ENCODE measurements at places on chromosomes 2 and 18.

- no peak for DNase-seq
Observed at GRCh38 chr2:158542577-158542976, 85.8 kb downstream of the PKP4 start.

GRCh38 chr2:67221266-67221665, 175.9 kb upstream of the ETAA1 start:
- no peak for DNase-seq

- DNase-seq = no peak
Observed at GRCh38 chr2:11406267-11406957, 59.5 kb downstream of the E2F6 start.

DNA sequence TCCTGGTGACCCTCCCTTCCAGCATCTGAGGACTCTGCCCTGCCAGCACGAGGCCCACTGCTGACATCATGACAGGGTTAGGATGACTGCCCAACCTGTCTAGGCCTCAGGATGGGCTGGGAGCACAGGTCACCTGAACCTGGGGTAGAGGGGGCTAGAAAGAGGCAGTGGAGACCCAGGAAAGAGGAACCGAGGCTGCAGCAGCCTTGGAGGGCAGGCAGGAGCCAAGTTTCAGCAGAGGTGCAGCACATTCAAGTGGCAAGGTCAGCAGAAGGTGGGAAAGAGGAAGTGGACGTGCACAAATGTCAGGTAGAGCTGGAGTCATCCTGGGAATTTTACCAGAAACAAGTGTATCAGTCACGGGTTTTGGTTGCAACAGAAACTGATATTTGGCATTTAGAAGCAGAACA, 13.6 kb upstream of the RAB10 start:
- no peak for DNase-seq

Measured in D341Med (cell line).